ENCODE measurements at places on chromosomes 12 and 14. TPM values are rescaled to one million over a fixed set of nuclear protein-coding genes. Genes with fewer than 3 reads are reported as not detected.

DNA sequence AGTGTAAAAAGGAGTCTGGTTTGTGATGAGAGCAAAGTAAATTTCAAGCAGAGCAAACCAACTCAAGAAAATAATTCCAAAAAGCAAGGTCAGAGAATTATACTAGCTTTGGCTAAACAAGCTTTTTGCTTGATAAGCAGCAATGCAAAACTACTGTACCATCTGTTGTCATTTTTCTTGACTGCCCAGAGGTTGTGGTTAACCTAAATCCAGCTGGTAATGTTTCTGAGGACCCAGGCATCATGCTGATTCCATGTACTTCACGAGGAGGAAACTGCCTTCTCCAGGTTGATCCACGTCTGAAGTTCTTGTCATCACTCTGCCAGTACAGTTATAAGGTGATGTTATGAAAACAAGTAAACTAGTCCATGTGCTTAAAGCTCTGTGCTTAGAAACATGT lies 185.2 kb downstream of the ACSS3 start:
- no peak for DNase-seq

- no peak for DNase-seq
Observed at GRCh38 chr12:69821456-69822159, 3.4 kb upstream of the MYRFL start.

- peak; percentile 79 for DNase-seq
Observed at GRCh38 chr12:17588968-17589367, 501.0 kb downstream of the RERGL start.

GRCh38 chr12:120012067-120012621 lies 23.1 kb downstream of the BICDL1 start:
- DNase-seq: peak; percentile 64

The KRT83 gene
- not detected for total RNA-seq

The CATSPERB gene
- total RNA-seq: 1.0 TPM

- DNase-seq: peak; percentile 70
Observed at GRCh38 chr12:26109343-26109881, 15.4 kb downstream of the BHLHE41 start.

- no peak for DNase-seq
Observed at GRCh38 chr12:18576104-18576626, 161.6 kb downstream of the PLCZ1 start.

The ERH gene
- 361 TPM for total RNA-seq

- DNase-seq: no peak
Observed at GRCh38 chr14:55309154-55309553, 37.9 kb downstream of the FBXO34 start.

The FOXN4 gene
- 0.55 TPM for total RNA-seq

The KLRF2 gene
- not detected for total RNA-seq

DNA sequence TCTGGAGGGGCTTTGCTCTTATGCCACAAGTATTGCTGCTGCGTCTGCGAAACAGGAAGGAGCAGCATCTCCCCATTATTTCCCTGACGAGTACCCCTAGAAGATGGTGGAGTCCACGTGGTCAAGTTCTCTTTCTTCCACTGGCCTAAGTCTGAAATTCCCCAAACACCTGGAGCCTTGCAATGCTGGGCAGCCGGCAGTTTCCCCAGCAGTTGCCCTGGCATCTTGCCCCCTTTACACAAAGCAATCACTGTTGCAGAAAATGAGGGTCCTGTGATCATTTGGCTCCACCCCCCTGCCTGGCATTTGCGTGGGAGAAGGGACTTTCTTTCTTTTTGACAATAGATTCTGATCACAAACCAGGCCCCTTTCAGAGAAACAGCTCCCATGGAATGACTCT lies 56.9 kb downstream of the FOS start:
- no peak for DNase-seq

- DNase-seq: no peak
Observed at GRCh38 chr12:9115731-9116559, at the start of gene A2M. Gene A2M (minus strand): TSS chr12:9115919. CDS start chr12:9115849, 70 bp downstream.

The TESPA1 gene
- not detected for total RNA-seq

DNA sequence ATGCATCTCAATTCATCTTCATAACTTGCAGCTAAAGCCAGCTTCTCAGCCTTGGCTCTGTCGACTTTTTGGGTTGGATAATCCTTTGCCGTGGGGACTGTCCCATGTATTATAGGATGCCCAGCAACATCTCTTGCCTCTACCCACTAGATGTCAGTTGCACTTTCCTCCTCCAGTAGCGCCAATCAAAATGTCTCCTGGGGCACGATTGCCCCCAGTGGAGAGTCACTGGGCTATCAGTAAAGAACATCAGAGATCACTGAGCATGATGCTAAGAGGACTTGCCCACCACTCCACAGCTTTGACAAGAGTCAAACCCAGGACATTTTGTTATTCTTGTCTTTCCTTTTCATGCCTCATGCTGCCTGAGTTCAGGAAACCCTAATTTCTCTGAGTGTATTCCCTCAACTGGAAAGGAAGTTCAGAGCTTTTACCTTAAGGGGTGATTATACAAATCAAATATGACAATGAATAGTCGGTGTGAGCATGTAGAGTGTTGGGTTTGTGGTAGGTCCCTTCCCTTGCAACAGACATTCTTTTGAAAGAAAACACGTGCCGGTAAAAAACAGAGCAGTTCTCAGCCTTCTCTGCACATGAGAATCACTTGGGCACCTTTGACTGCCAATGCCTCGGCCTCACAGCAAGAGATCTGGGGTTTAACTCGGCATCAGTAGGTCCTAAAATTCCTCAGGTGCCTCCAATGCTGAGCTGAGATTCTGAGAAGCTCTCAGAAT lies 980.6 kb downstream of the VRK1 start:
- no peak for DNase-seq

DNA sequence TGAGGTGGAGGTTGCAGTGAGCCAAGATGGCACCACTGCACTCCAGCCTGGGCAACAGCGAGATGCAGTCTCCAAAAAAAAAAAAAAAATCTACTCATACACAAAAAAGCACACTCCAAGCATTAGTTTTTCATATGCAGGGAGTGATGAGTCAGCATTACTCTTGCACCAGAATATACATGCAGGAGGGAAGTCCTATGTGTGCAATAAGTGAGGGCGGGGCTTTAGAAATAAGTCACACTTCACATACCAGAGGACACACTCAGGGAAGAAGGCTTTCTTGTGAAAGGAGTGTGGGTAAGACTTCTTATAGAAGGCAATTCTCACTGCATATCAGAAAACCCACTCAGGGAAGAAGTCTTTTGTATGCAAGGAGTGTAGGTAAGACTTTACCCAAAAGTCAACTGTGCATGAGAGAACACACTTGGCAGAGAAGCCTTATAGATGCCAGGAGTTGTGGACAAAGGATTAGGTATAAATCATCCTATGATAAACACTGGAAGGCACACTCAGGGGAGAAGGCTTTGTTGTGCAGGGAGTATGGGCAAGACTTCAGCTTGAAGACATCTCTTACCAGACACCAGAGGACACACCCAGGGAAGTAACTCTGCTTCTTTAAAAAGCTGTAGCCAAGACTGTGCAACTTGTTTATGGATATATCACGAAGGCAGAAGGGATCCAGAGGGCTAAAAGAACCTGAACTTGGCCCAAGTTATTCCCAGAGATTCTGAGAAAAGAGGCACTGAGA lies 50.5 kb downstream of the ATF7 start:
- no peak for DNase-seq

The OR11H7 gene
- not detected for total RNA-seq

DNA sequence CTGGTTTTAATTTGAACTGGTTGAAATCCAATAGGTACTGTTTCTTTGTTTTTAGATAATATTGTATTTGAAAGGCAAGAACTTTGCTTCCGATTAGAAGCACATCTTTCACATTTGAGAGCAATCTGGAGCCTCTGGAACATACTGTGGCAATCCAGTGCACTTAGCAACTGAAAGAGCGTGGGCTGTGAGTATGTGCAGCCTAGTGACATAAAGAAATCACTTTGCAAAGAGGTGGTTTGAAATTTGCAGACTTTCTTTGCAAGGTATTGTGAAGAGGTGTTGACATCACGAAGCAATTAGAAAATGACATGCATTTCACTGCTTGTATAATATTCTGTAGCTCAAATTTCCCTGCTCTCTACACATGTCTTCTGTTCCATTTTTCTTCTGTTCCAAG lies 23.5 kb upstream of the CFAP54 start:
- DNase-seq: no peak

DNA sequence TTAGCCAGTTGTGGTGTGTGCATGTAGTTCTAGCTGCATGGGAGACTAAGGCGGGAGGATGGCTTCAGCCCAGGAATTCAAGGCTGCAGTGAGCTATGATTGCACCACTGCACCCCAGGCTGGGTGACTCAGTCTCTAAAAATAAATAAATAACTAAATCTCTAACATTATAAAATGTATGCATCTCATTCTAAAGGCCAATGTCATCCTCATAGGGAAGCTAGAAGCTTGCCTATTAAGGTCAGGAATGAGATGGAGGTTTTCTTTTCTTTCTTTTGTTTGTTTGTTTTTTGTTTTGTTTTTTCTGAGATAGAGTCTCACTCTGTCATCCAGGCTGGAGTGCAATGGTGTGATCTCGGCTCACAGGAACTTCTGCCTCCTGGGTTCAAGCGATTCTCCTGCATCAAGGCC lies 48.8 kb upstream of the PAPLN start:
- no peak for DNase-seq

DNA sequence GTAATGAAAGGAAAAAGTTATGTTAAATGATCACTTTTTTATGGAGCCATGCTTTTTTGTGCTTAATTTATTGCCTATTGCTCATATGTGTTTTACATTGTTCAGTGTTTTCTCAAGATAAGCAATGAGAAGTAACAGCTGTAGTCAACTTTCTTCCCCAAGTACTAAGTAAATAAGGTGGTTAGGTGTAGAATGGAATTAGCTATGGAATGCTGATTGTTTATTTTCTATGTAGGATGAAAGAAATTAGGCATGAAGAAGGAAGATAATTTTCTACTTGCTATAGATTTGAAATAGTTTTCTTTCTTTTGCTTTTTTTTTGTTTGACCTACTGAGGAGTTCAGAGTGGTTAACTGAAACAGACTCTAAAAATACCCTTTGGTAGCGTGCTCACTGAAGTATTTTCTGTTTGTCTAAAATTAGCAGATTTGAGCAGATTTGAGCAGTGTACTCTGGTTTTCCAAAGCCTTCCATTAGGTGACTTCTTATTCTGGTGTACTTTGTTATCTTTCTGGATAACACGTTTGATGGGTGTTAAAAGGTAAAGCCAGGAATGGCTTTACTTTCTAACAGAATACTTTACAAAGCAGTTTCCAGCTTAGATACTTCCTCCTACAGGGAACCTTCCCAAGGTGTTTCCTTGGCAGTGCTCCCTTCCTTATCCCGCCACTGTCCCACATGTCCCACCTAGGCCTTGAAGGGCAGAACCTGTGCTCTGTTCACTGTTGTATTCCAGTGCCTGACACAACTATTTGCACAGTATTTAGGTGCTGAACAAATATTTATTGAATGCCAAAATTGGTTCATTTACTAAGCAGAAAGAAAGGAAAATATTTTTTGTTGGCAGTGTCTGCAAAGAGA lies 56.0 kb downstream of the RASSF3 start:
- DNase-seq: no peak

DNA sequence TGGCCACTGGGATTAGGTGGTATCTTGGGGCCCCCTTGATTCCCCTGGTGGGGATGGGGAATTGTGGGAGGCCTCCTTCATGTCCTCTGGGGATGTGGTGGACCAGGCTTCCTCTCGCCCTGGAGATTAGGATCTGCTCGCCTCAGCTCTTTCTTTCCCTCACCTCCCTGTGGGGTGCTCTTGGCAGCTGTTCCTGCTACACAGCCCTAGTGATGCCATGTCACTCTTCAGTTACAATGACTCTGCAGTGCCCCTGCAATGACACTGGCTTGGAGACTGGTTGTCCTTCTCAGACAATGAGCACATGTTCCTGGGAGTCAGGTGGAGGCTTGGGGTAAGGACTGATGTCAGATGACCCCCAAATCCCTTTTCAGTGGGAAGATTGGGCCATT lies 83.9 kb downstream of the ADCK1 start:
- DNase-seq: no peak

The TSPAN9 gene
- total RNA-seq: 34.5 TPM

DNA sequence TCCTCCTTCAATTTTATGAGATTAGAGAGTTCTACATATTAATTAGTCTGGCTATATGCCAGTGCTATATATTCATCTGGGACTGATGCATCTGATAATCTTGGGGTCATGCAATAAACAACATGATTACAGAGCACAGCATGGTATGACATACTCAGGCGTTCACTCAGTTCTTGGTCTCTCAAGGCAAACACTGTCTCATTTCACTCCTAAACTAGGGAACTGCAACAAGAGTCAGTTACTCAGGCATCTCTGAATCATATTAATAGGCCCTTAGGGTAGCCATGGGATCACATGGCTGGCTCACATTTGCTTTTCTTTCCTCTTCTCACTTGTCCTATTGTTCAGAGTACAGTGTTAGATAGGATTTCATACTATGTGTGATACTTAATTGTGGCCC lies 91.8 kb upstream of the TMEM260 start:
- DNase-seq: no peak

DNA sequence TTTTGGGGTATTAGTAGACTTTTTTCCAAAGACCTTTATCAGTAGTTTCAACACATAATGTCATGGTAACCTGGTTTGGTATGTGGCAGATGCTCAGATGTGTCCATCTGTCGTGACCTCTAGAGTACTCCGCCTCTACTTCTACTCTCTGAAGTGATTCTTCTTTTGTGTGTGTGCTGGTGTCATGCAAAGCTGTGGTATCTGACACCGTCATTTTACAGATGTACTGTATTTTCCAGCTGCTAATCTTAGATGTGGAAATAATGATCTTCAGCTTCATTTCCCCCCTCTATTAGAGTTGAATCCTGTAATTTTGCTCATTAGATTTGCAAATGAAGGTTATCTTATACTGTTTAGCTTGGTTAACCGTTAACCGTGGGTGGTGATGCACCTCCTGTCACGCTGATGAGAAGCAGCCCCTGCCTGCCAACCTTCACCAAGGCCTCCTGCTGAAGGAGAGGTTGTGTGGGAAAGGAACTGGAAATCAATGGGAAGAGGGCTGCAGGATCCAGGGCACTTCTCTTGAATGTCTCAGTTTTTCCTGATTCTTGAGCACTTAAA lies 222.4 kb upstream of the AMIGO2 start:
- DNase-seq: no peak

DNA sequence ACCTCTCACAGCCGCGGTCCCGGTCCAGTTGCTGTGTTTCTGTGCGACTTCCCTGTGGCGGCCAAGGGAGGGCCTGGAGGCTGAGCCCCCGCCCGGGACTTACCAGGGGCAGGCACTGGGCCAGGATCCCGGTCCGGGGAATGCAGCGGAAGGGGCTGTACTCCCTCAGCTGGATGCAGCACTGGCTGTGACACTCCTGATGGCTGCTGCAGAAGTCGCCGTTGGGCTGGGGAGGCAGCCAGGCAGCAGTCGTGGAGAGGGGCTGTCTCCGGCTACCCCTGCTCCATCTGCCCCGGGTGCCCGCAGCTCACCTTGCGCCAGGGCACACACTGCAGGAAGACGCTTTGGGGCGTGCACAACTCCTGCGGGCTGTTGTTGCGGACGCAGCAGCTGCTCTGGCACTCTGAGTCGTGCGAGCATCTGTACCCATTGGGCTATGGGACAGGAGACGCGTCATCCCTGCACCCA lies 6.2 kb downstream of the LRCOL1 start:
- DNase-seq: peak; percentile 68

The AMN gene
- total RNA-seq: 1.8 TPM
